ENCODE measurements at places on chromosomes 13 and 19. TPM values are rescaled to one million over a fixed set of nuclear protein-coding genes. Genes with fewer than 3 reads are reported as not detected.

The CD37 gene
- not detected for total RNA-seq

DNA sequence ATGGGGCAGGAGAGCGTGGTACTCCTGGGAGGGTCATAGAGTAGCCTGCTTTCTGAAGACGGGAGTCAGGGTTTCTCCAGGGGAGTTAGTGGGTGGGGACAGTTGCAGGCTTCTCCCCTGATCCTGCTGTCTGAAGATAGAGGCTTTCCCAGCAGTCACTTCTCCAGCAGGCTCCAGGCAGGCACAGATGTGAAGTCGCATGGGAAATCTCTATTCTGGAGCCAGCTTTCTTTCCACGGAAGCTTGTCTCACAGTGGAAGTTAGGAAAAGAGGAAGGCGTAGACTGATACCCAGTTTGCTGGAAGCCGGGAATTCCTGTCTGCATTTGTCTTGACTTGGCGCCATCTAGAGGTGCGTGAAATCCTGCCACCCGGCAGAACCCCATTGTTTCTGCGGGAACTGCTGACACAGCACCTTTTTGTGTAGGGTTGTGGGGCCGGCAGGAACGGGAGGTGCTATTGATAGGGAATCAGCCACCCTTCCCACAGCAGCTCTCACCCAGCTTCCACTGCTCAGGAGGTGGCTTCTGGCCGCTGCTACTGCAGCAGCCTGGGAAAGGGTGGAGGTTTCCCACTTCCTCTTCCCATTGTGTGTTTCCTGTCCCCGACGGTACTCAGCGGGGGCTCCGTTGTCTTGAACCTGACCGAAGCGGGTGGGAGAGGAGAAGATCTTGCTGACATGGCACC lies 28.5 kb upstream of the NPAS1 start:
- peak; percentile 78 for DNase-seq

GRCh38 chr13:53007872-53008271 lies 20.7 kb upstream of the OLFM4 start:
- no peak for DNase-seq

The ZNF491 gene
- 0.64 TPM for total RNA-seq

GRCh38 chr13:46543287-46543686 lies 9.7 kb upstream of the LRCH1 start:
- DNase-seq, result no peak

- DNase-seq, result peak; percentile 96
Measured at GRCh38 chr19:2549701-2550191, 73.8 kb downstream of the GADD45B start.

The ONECUT3 gene
- not detected for total RNA-seq

GRCh38 chr13:29435125-29435911 lies 160.2 kb downstream of the SLC7A1 start:
- peak; percentile 88 for DNase-seq

DNA sequence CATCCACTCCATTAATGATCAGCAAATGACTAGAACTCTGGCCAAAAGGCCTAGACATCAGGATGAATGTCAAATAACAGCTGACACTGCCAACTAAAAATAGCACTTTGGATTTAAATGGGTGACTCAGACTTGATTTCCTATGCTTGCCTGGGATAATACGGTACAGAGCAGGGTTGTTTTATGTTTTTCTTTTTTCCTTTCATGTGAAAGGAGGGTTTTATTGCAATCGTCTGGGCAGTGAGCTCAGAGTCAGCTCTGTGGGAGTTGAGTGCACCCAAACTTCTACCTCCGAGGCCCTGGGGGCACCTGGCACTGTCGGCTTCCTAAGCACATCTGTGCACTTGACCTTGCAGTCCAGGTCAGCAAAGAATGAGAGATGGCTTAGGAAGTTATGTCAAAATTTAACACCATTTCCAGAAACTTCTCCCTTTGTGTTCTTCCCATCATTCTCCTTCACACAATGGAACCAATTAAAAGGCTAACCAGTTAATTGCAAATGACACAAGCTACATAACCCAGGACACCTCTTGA lies 134.1 kb downstream of the LACC1 start:
- peak; percentile 79 for DNase-seq

- DNase-seq, result no peak
Measured at GRCh38 chr13:33031277-33031676, 15.1 kb downstream of the KL start.

DNA sequence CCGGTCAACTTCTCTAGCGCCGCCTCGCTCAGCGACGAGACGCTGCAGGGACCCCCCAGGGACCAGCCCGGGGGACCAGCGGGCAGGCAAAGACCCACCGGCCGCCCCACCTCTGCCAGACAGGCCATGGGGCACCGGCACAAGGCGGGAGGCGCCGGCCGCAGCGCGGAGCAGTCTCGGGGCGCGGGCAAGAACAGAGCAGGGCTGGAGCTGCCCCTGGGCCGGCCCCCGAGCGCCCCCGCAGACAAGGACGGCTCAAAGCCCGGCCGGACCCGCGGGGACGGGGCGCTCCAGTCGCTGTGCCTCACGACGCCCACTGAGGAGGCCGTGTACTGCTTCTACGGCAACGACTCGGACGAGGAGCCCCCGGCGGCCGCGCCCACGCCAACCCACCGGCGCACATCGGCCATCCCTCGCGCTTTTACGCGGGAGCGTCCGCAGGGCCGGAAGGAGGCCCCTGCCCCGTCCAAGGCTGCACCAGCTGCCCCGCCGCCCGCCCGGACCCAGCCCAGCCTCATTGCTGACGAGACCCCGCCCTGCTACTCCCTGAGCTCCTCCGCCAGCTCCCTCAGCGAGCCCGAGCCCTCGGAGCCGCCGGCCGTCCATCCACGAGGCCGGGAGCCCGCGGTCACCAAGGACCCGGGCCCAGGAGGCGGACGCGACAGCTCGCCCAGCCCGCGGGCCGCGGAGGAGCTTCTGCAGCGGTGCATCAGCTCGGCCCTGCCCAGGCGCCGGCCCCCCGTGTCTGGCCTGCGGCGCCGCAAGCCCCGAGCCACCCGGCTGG lies 11.3 kb downstream of the C19orf25 start:
- no peak for DNase-seq

DNA sequence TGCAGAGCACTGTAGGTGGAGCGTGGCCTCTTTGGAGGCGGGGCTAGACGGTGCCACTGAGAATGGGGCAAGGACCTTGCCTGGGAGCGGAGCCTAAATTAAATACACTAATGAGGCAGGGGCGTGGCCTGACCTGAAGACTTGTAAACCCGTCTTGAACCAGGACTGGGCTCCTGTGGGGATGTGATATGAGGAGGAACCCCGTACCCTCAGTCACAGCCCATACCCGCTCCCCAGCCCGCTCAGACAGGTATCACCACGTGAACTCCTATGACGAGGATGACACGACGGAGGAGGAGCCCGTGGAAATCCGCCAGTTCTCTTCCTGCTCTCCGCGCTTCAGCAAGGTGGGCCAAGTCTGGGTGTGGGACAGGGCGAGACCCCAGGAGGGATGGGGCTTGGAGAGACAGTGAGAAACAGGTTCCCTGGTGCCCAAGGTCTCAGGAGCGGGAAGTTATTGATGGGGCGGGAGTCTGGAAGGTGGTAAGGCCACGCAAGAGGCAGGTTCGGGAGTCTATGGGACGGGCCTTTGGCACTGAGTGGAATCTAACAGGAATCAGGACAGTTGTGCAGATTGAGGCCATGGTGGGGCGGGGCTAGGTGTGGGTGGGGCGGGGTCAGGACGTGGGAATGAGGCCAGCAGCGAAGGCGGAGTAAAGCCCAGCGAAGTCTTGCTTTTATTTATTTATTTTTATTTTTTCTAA lies 14.7 kb downstream of the DNASE2 start:
- DNase-seq, result no peak

The FBL gene
- total RNA-seq, result 191 TPM

DNA sequence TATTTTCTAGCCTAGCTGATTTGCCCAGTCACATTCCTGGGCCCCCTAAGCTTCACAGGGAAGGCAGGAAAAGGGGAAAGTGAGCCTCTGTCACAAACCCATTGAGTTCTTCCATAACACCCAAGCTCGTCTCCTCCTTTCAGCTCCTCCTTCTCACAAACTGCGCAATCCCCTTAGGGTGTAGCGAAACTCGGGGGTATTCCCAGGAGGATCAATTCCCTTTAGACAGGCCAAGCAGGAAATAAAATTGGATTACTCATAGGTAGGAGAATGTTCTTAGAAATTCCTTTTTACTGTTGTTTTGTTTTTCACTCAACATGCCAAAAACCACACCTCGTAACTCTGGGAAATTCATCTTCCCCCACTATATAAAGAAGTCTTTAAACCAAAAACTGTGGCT lies 139.3 kb downstream of the IRS2 start:
- DNase-seq, result no peak

GRCh38 chr13:28540612-28541011 lies 45.7 kb upstream of the FLT1 start:
- DNase-seq, result peak; percentile 36

DNA sequence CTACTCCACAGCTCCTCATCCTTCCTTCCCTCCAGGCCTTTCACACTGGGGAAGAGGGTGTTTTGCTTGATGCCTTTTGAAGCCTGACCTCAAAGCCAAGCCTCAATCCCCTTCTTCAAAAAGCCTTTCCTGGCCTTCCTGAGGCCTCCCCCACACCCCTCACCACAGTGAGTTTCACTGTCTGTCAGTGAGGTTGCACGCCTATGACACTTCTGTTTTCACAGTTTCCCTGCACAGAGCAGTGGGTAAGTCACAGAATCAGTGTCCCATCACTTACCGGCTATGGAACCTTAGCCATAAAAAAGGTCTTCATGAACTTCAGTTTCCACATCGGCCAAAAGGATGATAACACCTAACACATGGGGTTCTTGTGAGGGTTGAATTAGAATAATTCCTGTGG lies 371.4 kb downstream of the UQCRFS1 start:
- DNase-seq, result no peak

DNA sequence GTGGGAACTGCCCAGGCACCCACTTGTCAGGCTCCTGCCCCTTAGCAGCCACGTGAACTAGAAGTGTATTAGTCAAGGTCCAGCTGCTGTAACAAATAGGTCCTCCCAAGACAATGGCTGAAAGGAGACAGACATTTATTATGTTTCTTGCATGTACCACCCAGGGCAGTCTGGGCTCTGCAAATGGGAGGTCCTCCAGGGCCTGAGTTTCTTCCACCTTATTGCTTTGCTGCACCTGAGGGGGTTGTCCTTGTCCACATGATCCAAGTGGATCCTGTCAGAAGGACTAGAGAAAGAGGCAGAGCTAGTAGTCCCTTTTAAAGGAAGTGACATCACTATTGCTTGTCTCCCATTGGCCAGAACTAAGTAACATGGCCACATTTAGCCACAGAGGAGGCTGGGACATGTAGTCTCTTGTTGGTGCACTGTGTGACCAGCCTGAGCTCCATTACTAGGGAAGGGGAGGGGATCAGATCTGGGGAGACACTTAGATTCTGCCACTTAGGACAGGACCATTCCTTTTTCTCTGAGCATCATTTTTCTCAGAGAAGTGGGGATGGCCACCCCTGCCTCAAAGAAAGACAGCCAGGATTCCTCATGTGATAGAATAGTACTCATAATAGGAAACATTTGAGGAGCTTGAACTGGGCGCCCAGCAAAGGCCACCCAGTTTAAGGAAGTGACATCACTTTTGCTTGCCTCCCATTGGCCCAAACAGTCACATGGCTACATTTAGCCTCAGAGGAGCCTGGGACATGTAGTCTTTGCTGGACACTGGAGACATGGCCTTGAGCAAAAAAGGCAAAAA lies 15.1 kb downstream of the CC2D1A start:
- DNase-seq, result peak; percentile 63

DNA sequence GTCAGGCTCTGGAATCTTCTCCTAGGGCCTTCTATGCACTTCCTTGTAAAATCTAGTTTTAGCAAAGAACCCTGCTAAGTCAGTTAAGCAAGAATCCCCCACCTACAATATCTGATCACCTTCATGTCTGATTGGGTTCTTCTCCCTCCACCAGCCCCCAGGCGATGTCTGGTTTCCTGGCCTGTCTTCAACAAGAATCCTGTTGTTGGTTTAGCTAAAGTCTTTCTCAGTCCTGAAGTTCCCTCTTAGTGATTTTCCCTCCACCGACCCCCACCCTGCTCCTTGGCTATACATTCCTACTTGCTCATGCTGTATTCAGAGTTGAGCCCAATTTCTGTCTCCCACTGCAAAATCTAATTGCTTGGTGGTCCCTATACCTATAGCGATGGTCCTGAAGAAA lies 35.2 kb upstream of the SLC46A3 start:
- DNase-seq, result no peak

GRCh38 chr13:51767100-51767499 lies 36.9 kb downstream of the DHRS12 start:
- DNase-seq, result no peak

The WTIP gene
- 10.1 TPM for total RNA-seq

GRCh38 chr13:44618326-44618725 lies 42.2 kb upstream of the TSC22D1 start:
- no peak for DNase-seq

DNA sequence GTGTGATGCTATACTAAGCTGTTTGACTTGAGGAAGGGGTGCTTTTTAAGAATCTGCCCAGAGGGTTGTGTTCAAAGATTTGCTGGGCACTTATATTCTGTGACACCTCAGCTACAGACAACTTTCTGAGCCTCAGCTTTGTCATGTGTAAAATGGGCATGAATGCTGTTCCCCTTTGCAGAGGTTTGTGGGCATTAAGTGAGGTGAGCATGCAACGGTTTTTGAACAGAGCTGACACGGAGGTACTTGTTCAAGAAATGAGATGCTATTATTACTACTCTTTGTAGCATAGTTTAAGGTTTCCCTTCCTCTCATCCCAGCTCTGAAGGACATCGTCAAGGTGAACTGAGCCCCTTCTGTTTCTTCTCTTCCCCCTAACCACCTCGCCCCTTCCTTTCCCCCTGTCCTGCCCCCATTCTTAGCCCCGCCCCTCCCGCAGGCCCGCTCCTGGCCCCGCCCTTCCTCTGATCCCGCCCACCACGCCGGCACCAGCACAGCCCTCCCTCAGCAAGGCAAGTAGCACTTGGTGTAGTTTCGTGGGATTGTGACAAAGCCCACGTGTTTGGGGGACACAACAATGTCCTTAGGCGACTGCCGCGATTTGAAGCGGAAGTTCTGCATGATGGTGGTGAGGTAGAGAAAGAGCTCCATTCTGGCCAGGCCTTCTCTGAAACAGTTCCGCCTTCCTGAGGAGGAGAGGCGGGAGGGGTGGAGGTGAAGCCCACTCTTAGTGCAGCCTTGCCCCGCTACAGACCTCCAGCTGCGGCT lies 26.1 kb upstream of the CYP2A7 start:
- no peak for DNase-seq

GRCh38 chr13:36847606-36848005 lies 28.6 kb downstream of the RFXAP start:
- DNase-seq, result no peak

The C19orf47 gene
- 7.2 TPM for total RNA-seq
